Melanocyte of skin (primary cell): ENCODE measurements at places on chromosomes 1 and 21. TPM values are rescaled to one million over a fixed set of nuclear protein-coding genes. Genes with fewer than 3 reads are reported as not detected.

Gene SPATA21
- total RNA-seq: not detected in 2 replicates

Gene GUCA2B
- not detected in 2 replicates for total RNA-seq

Gene MYBPHL
- 0.15 TPM in 1 of 2 replicates, not detected in the other for total RNA-seq

Gene SPRR2A
- total RNA-seq: not detected in 2 replicates

Gene CA14
- 66.6 and 90.5 TPM in 2 replicates for total RNA-seq

Gene C1QC
- total RNA-seq: not detected in 2 replicates

Gene SHE
- under 0.01 and 0.36 TPM in 2 replicates for total RNA-seq

Gene RPL22
- 42.7 and 111 TPM in 2 replicates for total RNA-seq

Gene LDLRAD2
- total RNA-seq: not detected in 2 replicates

Gene NTNG1
- 1.0 and 12.0 TPM in 2 replicates for total RNA-seq

Gene OR2G2
- not detected in 2 replicates for total RNA-seq

Gene ADCY10
- total RNA-seq: under 0.01 TPM in 1 of 2 replicates, not detected in the other
